ENCODE measurements at places on chromosomes 2 and 18.

DNA sequence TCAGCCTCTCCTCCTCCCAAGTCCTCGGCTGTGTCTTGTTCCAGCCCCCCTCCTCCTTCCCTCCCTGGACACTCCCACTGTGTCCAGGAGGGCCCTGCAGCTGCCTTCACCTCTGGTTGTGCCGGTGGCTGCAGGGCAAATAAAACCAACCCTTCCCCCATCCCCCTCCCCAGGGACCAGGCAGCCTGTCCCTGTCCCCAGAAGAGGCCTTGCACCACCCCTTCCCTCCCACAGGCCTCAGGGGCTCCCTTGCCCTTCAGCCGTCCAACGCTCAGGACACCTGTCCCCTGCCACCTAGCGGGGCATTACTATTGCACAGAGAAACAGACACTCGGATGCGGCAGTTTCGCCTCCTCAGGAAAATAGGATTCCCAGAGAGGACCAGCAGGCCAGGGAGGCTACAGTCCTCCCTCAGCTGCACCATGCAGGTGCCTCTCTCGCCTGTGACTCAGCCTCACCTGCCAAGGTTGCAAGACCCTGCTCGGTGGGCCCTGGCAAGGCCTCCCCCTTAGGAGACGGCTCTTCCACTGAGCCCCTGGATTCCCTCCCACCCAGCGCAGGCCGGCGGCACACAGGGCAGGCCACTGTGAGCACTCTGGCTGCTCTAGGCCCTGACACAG lies 5.5 kb upstream of the GPC1 start:
- no peak for DNase-seq

DNA sequence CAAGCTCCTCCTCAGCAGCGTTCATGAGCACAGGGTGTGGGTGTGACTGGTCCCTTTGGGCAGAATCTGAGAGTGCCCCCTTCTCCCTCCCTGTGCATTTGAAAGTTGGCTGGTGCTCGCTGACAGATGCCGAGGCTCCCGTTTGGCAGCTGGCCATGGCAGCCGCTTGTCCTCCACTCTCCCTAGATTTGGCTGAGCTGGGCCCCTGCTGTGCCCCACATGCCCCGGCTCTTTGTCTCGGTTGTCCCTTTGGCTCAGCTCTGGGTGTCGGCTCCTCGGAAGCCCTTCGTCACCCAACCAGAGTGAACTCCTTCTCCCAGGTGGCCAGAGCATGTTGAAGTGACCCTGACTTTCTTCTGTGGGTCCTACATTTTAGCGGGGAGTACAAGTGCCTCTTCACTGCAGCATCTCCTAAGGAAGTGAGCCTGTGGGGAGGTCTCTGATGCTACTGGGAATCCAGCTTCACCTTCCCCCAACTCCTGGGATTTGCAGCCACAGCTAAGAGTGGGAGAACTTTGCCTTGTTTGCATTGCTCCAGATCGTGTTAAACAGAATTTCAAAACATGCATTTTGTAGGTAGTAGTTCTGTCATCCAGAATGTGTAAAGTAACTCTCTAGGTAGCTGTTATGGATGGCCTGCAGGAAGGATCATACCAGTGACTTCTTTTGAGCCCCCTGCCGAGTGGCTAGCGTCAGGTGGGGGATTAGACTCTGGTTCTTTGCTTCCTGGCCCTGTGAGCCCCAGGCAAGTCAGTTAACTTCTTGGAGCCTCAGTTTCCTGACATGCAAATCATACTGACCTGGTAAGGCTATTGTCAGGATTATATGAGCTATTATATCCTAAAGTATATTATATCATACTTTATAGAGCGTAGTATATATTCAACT lies 24.2 kb downstream of the HPCAL1 start:
- DNase-seq = no peak

DNA sequence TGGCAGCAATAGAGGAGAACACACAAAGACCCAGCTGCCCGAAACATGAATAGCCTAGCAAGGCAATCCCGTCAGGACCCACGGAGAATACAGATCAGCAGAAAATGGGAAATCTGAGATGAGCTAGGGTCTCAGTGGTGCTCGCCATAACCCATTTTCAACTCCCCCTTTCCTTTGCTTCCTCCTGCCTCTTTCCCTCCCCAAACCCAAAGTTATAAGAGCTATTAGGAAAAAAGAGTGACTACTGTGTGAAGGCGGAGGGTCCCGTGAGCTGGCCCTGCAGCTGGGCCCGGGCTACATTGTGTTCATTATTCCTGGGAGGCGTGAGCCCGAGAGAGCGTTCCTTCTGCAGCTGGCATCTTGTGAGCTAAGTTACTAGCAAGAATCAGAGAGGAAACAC lies 118.4 kb downstream of the PID1 start:
- no peak for DNase-seq

- no peak for DNase-seq
Measured at GRCh38 chr18:4631239-4631638, 176.1 kb upstream of the DLGAP1 start.

DNA sequence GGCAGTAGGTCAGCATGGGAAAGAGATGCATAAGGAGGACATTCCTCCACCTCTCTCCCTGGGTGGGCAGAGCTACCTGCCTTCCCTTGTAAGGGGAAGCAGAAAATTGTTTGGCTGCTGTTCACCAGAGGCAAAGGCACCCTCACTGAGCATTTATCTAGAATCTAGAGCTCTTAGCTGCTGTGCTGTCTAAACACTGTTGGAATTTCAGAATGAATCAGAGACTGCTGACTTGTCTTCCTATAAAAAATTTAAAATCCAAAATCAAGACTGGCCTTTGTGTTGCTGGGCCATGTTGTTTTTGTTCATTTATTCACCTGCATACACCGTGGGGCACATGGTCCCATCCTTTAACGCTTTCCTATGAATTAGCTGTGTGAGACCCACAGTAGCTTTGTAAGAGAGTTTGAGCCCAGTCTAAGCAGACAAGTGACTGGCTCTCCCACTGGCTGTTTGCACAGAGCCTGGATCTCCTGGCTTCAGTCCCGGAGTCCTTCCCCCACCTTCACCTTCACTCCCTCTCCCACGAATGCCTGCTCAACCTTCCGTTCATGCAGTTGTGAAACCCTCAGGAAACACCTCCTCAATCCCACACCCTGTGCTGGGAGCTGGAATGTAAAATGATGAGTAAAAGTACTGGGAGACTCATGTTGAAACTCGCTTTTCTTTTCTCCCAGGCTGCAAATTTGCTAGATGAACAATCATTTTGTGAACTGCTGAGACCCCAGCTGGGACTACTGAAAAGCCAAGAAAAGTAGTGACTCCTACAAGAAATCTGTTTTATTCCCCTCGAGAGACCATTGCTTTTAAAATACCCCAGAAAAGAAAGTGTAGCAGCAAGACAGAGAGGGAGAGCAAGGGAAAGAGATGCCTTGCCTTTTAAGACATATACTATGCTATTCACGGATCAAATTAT lies 76.2 kb downstream of the FAM168B start:
- no peak for DNase-seq

DNA sequence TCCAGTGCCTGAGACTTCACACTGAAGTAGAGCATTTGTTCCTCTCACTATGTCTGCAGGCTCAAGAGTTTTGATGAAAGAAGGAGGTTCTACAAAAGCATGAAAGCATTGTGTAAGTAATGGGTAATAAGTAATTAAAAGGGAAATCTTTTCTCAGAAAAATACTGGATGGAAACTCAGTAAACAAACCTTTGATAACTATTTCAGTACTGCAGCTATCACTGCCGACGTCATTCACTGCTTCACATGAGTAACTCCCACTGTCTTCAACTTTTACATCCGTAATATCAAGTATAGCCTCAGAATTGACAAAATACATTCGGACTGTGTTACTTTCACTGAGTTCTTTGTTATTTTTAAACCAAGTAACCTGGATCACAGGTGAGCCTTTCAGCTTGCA lies 72.7 kb downstream of the TTN start:
- no peak for DNase-seq

- peak; percentile 97 for DNase-seq
Measured at GRCh38 chr2:109331896-109332848, 203.2 kb downstream of the SH3RF3 start.

GRCh38 chr2:403682-404081 lies 115.8 kb upstream of the ALKAL2 start:
- DNase-seq = no peak

DNA sequence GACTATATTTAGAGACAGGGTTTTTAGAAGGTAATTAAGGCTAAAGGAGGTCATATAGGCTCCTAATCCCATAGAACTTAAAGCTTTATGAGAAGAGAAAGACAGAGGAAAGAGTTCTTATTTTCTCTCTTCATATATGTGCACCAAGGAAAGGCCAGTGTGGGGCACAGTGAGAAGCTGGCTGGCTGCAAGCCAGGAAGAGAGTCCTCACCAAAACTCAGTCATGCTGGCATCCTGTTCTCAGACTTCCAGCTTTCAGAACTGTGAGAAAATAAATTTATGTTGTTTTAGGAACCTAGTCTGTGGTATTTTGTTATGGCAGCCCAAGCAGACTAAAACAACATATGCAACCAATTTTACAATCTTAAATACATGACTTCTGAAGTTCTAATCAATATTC lies 31.5 kb upstream of the ATIC start:
- no peak for DNase-seq

GRCh38 chr2:207055257-207055656 lies 110.5 kb downstream of the KLF7 start:
- DNase-seq = no peak

- peak; percentile 26 for DNase-seq
Measured at GRCh38 chr2:16973586-16974286, 308.1 kb upstream of the CYRIA start.

DNA sequence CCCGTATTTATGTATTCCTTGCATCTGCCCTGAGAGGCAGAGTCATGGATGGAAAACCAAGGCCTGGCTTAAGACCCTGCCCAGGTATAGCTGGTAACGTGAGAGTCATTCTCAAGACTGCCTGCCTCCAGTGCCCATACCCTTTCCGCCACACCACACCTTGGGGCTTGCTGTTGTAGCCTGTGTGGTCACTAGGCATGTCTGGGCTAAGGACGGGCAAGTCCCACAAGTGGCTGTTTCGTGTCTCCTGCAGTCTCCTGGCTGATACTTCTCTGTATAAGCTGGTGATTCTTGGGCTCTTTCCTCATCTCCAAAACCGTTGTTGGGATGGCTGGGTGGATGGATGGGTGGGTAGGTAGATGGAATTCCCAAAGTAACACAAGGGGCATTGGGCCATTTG lies 269.8 kb downstream of the KLHL29 start:
- DNase-seq = no peak

- DNase-seq = peak; percentile 12
Measured at GRCh38 chr2:206800506-206801417, 35.4 kb downstream of the FASTKD2 start.

- no peak for DNase-seq
Measured at GRCh38 chr18:23156134-23156533, 20.8 kb downstream of the CABLES1 start.

DNA sequence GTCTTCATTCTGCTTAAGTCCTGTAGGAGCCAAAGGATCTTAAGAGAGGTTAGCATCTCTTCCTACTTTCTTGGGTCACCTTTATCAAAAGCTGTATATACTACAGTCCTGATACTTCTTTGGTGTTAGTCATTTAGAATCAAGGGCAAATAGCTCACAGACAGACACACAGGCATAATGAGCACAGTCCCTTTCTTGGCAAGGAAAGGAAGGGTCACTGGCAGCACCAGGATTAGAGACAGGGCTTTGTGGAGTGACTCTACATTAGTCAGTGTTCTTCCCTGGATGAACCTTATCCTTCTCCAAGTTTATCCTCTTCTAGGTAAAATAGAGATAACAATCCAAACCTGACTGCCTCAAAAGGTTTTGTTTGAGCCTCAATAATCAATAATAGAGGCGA lies 40.0 kb upstream of the NCKAP5 start:
- DNase-seq = no peak

GRCh38 chr18:33820517-33821371 lies 242.7 kb downstream of the ASXL3 start:
- DNase-seq = no peak

GRCh38 chr2:232073026-232073425 lies 111.5 kb downstream of the DIS3L2 start:
- no peak for DNase-seq

GRCh38 chr18:61322265-61322873 lies 10.9 kb upstream of the CDH20 start:
- peak; percentile 8 for DNase-seq

- no peak for DNase-seq
Measured at GRCh38 chr2:159285433-159285832, 1.1 kb downstream of the WDSUB1 start.

- DNase-seq = no peak
Measured at GRCh38 chr2:147843391-147843863, 1.4 kb upstream of the ACVR2A start.

- no peak for DNase-seq
Measured at GRCh38 chr2:235669983-235670962, 176.4 kb downstream of the AGAP1 start.

- no peak for DNase-seq
Measured at GRCh38 chr2:46915281-46915810, at the start of gene MCFD2. MCFD2 (minus strand) TSS chr2:46915806; CDS start chr2:46909171, 6,635 bp downstream.

DNA sequence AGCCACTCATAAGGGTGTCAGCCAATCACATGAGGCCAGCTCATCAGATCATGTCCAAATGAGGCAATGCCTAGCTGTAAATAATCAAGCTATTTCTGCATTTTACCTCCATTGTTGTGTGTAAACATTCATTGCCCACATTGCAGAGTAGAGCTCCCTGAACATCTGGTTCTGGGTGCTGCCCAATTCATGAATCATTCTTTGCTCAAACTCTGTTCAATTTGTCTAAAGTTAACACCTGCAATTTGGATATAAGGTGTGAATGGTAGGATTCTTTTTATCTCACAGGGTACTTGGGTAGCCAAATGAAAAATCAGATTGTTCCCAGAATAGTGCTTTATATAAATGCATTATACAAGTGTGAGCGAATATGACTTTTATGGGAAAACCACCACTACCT lies 345.5 kb upstream of the NT5C1B start:
- no peak for DNase-seq

GRCh38 chr2:201852878-201853415 lies 46.6 kb downstream of the CDK15 start:
- no peak for DNase-seq

DNA sequence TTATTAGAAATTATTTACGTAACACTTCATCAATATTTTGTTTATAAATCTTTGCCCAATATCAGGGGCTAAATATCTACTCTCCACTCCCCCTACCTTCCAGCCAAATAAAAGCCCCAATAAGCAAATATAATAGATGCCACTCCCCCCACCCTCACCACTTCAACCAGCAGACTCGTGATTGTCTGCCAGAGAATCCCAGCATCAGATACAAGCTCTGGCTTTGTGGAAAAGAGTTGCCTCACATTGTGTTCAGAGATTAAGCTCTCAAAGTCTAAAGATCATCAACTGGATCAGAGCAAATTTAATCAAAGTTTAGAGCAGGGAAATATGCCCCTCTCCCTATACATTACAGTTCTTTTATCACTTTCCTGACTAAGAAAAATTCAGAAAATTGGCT lies 39.5 kb downstream of the AOX1 start:
- DNase-seq = no peak

- no peak for DNase-seq
Measured at GRCh38 chr2:205642599-205643356, 39.5 kb upstream of the NRP2 start.

DNA sequence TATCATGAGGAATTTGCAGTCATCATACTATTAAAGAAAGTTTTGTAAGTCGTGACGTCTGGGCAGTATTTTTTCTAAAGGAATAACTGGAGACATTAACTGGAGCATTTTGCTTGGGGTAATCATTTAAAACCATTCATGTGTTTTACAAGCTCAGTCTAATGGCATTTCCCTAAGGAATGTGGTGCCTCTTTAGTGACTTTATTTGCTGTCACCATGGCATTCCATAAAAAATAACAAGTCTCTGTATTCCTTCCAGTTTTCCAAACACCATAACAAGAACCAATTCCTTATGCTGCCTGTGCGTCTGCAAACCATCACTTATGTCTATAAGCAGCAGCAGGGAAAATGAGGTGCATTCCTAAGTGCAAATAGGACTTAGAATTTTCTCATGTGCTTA lies 82.8 kb downstream of the EPB41L3 start:
- no peak for DNase-seq
